ENCODE measurements at places on chromosomes 2 and 18. TPM values are rescaled to one million over a fixed set of nuclear protein-coding genes. Genes with fewer than 3 reads are reported as not detected.
A peak's percentile ranks its signal among the peaks of the same experiment; 100 is the strongest.

DNA sequence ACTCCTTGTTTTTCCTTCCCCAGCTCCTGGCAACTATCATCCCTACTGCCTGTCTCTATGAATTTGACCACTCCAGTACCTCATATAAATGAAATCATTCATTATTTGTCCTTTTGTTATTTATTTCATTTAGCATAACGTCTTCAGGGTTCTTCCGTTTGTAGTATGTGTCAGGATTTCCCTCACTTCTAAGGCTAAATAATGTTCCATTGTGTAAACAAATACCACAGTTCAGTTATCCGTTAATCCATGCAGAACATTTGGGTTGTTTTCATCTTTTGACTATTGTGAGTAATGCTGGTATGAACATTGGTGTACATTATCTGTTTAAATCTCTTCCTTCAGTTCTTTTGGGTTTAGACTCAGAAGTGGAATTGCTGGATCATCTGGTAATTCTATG lies 18.8 kb downstream of the DYNC2LI1 start:
- DNase-seq = no peak

GRCh38 chr2:6866275-6866671 lies 566 bp upstream of the CMPK2 start:
- peak; percentile 48 for DNase-seq

DNA sequence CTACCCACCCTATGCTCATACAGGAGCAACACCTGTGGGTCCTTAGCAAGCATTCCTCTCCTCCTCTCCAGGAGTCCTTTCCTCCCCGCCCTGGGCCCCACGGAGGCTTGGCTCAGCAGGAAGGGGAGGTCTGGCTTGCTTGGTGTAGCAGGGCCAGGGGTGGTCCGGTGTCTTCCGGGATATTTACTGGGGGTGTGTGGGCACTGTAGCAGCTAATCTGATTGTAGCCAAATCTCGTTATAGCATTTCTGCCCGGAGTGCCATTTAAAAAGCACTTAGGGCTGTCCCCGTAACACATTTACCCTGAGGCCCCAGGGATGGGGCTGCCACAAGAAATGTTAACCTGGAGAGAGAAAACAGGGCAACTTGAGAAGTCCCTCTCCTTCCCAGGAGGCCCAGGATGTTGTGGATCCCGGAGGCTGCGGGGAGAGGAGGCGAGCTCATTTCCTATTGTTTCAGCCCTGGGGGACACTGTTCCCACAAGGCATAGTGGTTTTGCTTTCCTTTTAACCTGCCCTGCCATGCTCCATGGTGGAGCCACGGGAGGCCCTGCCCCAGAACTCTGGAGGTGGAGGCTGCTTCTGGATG lies 134.5 kb downstream of the CLIP4 start:
- no peak for DNase-seq

DNA sequence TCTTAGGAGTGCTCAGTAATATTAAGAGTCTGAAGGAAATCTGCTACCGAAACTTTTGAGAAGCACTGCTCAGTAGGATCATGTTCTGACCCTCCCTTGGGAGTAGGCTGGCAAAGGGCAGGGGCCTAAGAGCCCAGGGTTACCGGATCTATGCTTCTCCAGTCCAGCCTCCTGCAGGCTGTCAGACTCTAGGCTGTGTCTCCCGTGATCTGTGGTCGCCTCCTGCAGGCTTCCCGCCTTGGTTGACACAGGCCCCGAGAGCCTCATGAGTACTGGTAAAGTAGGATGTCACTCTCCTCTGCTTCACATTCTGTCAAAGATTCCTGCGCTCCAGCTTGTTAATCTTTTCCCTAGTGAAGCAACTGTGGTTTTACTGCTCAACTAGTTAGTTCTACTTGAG lies 647.8 kb upstream of the RAB6C start:
- peak; percentile 65 for DNase-seq

GRCh38 chr18:46400449-46400848 lies 256.6 kb downstream of the LOXHD1 start:
- DNase-seq = no peak

DNA sequence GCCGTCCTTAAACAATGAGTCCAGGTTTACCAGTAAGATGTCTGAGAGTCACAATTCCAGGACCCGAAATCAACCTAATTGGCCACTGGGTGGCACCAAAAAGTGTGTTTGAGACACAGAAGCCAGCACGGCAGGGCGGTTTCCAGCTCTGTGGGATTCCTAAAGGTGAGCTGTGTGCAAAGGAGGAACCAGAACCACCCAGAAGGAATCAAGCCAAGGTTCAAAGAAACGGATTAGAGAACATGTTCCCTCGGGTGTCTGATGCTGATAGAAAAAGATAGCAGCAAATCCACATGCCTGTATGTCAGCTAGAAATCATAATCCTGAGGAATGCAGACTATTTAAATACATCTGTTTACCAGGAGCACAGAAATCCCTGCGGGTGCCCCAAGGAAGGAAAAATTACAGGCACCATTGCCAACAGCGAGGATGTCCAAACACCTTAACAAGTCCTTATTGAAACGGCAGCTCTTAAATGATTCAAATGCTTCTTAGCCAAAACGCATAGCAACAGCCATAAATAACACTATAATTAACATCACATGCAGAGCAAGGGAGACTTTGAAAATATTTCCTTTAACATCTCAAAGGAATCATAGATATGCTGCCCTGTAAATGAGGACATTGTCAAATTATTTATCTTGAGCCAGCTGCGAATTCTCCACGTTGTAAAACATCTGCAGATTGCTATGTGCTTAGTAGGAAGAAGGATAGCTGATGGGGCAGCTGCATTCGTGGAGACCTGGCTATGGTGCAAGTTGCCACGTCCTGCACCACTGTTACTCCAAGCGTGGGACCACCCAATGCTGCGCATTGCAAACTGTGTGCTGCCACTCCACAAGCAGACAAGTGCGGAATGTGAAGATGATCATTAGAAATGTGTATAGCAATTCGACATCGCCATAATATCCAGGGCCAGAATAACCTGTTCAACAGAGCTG lies 318.7 kb upstream of the NCKAP5 start:
- peak; percentile 78 for DNase-seq

DNA sequence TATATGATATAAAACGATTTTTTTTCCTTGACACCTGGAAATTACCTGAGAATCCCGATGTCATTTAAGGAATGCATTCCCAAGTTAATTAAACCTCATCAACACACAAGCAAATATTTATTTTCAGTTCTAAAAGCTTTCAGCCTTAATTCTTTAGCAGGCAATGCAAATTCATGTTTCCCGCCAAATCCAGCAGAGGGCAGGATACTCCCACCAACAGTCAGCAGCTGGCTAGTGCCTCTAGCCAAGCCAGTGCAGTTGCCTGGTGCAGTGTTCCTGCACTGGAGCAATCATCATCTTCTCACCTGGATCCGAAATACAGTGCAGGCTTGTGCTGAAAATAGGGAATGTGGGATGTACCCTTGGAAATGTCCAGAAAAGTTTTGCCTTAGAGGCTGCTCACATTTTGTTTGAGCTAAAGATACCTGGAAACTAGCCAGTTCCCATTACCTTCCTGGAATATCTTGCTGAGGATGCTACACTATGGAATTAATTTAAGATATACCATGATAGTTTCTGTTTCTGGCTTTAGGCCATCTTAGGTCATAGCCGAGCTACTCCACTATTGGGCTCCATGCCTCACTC lies 48.4 kb upstream of the CYTIP start:
- peak; percentile 69 for DNase-seq

- peak; percentile 69 for DNase-seq
Observed at GRCh38 chr2:10331027-10331701, 28.5 kb downstream of the HPCAL1 start.

DNA sequence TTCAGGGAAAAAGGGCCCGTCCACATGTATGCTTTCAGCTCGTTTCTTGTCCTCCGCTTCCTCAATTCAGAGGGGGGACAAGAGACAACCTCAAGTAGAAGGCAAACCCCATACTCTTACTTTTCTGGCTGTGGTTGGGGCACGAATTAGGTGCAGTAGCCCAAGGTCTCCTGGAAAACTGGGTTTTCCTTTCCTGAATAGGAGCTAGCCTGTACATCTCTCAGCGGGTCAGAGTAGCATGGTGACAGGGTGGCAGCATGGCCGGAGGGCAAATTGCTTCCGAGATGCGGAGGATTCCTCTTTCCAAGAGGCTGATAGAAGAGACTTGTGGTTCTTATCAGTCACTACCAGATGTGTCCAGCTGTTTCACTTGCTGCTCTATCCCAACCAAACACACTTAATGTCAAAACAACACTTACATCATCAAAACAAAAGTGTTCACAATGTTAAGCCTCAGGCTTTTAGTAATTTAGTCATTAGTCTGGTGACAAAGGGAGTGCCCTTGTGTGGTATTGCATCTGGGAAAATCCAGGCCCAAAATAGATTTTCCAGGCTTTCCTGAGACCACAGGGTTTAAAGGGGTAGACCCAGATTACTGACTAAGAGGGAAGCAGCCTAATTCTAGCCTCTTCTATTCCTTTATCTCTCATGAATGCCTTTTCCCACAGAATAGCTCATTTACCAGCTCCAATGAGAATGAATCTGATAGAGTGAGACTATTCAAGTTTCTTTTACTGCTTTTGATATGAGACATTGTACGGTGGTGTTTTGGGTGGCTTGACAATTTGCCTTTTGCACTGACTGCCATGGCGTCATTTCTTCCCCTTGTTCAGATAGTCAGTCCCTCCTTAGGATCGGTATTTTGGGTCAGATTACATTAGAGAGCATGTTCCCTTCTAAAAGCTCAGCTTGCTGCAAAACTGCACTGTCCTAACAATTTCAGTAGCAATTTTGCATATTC lies 162.0 kb downstream of the LTBP1 start:
- DNase-seq = no peak

GRCh38 chr18:21146016-21146415 lies 34.4 kb upstream of the ROCK1 start:
- DNase-seq = no peak

- peak; percentile 88 for DNase-seq
Observed at GRCh38 chr2:60297296-60298005, 256.0 kb downstream of the BCL11A start.

DNA sequence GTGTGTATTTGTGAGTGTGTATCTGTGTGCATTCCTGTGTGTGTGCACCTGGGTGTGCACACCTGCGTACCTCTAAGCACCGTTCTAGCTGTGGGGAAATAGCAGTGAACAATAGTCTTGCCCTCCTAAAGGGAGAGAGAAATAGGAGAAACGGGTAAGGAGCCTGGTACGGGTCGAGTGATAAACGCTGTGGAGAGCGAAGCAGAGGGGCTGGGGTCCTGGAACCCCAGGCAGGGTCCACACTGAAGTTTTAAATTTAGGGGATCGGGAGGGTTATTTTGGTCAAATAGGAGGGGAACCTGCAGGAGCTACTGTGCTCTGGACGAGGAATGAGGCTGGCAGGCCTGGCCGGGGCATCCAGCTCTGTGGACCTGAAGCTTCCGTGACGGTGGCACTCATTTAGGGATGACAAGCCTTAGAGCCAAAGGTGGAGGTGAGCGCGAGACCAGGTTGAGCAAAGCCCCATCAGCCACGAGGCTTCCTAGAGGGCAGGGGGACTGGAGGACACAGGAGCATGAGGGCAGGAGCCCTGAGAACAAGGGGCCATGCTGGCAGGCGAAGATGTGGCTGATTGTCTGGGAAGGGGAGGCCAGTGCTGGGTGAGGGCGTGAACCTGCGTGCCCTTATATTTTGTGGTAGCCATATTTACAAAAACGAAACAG lies 188.0 kb downstream of the RTP5 start:
- no peak for DNase-seq

GRCh38 chr2:166921261-166921896 lies 33.1 kb downstream of the XIRP2 start:
- no peak for DNase-seq

DNA sequence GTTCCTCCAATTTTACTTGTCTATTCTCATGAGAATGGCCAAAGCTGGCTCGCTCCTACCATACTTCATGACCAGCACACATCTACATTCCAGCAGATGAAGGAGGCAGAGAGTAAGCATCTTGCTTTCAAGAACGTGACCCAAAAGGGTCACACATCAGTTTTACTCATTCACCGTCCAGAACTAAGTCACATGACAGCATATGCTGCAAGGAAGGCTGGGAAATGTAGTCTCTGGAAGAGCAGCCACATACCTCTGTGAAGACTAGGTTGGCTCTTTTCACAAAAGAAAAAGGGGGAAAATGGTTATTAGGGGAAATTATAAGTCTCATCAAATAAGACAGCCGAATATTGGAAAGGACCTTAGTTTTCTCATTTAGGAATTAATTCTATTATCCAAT lies 835.3 kb downstream of the EPHA4 start:
- peak; percentile 28 for DNase-seq

DNA sequence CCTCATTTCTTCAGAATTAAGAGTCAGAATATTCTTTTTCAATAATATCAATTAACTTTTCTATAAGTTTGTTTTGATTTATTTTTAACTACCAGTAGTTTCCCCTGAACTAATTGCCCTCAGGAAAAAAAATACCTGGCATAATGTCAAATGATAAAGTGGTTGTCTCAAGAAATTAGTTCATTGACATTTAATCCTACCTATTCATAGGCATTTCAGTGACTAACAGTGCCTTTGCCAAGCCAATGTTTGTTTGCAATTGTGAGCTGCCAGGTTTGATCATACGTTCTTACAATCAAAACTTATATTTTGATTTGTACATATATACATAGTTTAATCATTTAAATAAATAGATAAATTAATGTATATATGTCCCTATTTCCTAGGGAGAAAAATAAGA lies 267.3 kb upstream of the MC4R start:
- no peak for DNase-seq

DNA sequence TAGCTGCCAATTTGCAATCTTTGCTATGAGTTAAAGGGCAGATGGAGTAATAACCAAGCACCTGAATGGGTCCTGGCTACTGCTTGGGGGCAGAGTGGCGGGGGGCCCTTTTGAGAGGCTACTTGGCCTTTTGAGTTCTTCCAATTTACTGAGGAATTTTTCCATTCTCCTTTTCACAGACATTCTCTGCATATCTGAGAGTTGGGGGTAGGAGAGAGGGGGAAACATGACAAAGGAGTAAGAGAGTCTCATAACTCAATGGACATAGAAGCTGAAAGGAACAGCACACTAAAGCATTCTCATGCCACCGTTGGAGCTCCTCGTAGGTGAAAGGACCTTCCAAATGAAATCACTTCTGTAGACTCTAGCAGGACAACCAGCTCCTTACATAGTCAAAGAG lies 16.1 kb downstream of the LGALSL start:
- no peak for DNase-seq

DNA sequence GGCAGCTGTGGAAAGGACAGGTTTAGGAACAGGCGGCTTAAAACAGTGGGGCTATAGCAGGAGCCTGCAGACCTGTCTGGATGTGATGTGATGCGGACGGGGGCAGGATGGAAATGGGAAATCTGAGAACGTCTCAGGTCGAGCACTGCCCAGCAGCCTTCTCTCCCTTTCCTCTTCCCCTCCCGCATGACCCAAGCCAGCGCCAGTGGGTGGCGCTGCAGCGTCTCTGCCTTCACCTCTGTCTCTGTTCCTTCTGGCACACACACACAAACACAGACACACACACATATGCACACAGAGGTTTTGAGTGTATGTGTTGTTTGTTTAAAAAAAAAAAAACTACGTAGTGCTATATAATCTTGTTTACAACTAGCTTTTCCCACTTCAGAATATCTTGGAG lies 82.0 kb upstream of the SLC66A3 start:
- peak; percentile 87 for DNase-seq

- no peak for DNase-seq
Observed at GRCh38 chr2:207934720-207935119, 90.6 kb downstream of the PLEKHM3 start.

Gene SKA1
- total RNA-seq = 20.6 TPM

Gene DYNAP
- total RNA-seq = 2.3 TPM

Gene STAMBP
- 45.5 TPM for total RNA-seq

Gene GDF7
- total RNA-seq = 0.04 TPM

Gene CCDC68
- not detected for total RNA-seq

Gene MARCHF4
- 0.26 TPM for total RNA-seq

Gene ABCG8
- not detected for total RNA-seq

Gene GREB1
- 15.3 TPM for total RNA-seq

Gene CYP27A1
- 3.1 TPM for total RNA-seq

Gene ESPNL
- 0.17 TPM for total RNA-seq

Gene STPG4
- 0.13 TPM for total RNA-seq
